H9 (cell line): ENCODE measurements at places on chromosomes 2 and 18. TPM values are rescaled to one million over a fixed set of nuclear protein-coding genes. Genes with fewer than 3 reads are reported as not detected.

CCDC68 gene
- total RNA-seq, result not detected in 2 replicates

LPIN2 gene
- total RNA-seq, result 9.2 and 9.9 TPM in 2 replicates

SOX11 gene
- 42.8 and 43.8 TPM in 2 replicates for total RNA-seq

DNA sequence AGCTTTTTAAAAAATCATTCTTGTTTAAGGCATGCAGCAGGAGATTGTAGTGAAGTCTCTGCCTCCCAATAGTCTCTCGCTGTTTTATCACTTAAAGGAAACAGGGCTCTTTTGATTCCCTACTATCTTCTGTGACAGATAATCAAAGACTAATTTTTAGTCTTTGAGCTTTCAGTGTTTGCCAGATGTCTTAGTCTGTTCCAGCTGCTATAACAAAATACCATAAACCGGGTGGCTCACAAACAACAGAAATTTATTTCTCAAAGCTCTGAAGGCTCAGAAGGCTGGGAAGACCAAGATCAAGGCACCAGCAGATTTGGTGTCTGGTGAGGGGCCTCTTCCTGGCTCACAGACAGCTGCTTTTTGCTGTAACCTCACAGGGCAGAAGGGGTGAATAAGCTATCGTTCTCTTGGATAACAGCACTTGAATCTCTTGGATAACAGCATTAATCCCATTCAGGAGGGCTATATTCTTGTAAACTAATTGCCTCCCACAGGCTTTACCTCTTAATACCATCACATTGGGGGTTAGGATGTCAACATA lies 37.8 kb upstream of the STAT4 start:
- no peak for DNase-seq

DNA sequence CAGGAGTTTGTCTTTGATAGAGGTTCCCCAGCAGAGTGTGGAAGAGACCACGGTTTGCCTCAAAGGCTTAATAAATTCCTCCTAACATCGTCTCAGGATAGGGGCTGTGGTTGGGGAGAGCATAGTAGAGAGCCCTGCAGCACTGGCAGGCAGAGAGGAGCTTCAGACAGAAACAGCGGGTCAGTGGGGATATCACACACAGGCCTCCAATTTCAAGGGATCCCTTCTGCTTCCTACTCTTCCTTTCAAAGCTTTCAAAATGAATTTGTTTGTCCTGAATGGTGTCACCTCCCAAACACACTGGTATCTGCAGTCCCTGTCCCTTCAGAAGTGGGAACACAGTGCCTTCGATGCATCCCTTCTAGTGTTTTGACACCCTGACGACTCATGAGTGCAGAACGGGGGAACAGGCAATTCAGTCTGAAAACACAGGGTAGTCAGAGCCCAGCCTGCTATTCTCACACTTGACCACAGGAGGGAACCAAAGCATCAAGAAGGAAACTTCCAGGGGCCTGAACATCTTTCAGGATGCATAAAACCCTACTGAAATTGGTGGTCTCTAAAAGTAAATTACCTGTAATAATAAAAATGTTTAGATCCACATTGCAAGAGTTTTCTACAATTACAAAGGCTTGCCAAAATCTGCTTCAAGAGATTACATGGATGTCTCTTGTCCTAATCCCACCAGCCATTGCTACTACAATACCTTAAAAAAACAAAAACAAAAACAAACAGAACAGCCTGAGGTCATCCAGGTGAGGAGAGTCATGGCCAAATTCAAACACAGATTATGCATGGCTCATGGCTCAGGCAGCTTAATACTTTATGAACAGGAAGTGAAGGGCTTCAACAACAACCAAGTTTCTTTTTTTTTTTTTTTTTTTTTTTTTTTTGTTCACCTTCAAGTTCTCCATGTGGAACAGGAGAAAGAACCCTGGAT lies 49.8 kb downstream of the SLC14A2 start:
- peak; percentile 62 for DNase-seq

DNA sequence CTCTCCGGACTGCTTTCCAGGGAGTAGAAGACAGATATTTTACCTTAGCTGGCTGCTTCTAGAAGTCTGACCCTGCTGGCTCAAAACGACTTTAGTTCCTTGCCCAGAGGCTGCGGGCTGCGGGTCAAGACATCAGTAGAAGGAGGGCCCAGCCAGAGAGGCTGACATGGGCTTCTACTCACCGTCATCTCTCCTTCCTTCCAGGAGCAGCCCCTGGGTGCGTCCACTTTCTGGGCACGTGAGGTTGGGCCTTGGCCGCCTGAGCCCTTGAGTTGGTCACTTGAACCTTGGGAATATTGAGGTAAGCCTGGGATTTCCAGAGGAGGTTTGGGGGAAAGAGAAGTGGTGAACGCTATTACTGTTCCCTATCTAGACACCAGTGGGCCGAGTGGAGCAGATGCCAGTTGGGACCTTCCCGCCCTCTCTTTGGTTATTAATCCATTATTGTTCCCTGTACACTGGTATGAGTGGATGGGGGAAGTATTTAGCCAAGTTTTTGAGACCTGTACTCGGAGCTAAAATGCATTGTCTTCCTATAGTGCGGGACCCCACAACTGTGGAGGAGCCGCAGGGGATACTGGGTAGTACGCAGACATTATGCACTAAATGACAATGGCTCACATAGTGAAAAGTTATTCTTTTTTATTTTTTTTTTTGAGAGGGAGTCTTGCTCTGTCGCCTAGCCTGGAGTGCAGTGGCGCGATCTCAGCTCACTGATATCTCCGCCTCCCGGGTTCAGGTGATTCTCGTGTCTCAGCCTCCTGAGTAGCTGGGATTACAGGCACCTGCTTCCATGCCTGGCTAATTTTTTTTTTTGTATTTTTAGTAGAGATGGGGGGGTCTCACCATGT lies 26.3 kb upstream of the CASP8 start:
- no peak for DNase-seq

GRCh38 chr2:26711457-26712161 lies 19.1 kb downstream of the KCNK3 start:
- DNase-seq, result no peak
